ENCODE measurements at places on chromosomes 6 and 20.

DNA sequence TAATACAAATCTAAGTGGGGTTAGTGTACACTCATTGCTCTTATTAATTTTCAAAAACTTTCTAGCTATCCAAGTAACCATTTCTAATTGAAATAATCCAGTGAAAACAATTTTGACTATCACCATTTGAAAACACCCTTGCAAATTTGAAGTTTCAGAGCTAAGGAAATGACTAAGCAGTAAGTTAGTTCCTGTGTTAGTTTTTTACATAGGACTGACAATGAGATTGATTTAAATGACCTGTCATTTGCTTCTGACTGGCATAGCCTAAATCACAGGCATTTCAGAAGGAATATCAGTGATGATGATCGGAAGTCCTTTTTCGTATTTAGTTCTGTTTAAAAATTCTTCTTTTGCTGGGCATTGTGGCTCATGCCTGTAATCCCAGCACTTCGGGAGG lies 27.0 kb downstream of the STK4 start:
- peak; percentile 26 for DNase-seq

DNA sequence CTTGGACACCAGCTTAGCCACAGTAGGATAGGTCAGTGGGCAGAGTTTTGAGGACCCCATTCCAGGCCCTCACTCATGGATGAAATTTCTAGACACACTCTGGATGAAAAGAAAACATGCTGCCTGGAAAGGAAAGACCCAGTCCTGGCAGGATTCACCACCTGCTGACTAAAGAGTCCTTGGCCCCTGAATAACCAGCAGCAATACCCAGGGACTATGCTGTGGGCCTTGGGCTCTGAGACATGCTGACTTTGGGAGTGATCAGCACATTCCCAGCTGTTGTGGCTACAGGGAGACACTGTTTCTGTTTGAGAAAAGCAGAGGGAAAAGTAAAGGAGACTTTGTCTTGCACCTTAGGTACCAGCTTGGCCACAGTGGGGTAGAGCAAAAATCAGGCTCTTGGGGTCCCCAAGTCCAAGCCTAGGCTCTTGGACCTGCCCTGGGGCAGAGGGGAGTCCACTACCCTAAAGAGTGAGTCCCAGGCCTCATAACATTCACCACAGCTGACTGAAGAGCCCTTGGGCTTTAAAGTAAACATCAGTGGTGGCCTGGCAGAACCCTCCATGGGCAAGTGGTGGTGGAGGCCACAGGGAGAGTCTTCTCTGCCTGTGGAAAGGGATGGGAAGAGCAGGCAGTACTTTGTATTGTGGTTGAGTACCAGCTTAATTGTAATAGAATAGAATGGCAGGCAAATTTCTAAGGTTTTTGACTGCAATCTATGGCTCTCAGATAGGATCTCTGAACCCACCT lies 516.8 kb downstream of the BCKDHB start:
- DNase-seq: no peak

- DNase-seq: no peak
These were observed 48.3 kb downstream of the ADGRF1 start for GRCh38 chr6:46993846-46994245.

DNA sequence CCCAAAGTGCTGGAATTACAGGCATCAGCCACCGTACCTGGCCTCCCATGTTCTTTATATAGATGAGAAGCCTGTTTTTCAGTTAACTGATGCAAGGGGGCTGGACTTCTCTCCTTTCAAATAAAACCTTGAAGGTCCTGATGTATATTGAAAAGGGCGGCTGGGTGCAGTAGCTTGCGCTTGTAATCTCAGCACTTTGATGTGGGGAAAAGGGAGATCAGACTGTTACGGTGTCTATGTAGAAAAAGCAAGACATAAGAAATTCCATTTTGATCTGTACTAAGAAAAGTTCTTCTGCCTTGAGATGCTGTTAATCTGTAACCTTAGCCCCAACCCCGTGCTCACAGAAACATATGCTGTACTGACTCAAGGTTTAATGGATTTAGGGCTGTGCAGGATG lies 16.1 kb upstream of the SAMHD1 start:
- DNase-seq: peak; percentile 42

- no peak for DNase-seq
These were observed 483.6 kb upstream of the NOX3 start for GRCh38 chr6:155939253-155939652.

DNA sequence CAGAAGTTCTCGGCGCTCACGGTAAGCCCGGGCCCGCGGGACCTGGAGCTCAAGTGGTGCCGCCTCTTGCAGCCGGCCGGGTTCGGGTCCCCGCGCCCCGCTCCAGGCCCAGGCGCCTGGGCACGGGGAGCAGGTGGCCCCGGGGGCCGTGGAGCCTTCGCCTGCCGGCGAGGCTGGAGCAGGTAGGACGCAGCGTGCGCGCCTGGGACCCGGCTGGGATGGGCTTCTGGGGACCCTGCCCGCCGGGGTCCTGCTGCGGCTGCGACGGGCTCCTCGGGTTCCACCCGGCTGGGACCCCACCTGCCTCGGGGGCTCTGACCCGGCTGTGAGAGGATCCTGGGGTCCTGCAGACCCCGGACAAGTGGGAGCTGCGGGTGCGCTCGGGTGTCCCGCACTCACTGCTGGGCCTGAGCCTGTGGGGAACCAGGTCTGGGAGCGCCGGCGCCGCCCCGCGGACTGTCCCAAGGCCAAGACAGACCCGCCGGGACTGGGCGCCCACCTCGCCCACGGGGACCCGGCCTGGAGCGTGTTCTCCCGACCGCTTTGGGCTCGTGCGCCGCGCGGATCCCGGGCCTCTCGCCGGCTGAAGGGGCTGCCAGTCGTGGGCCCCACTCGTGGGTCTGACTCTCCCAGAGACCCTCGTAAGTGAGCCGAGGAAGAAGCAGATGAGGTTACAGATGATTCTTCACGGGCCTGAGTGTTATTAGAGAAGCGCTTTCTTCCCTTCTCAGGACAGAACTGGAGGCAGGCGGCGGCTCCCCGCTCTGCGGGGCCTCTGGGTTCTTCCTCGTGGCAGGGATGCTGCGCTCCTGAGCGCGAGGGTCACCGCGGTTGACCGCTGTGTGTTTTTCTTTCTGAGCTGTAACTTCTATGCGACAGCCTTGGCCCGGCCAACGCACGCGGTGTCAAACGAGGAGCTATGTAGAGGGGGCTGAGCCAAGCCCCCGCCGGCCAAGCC lies 729 bp downstream of the SMOC2 start:
- DNase-seq: no peak

- peak; percentile 64 for DNase-seq
These were observed 26.2 kb downstream of the SLCO4A1 start for GRCh38 chr20:62668441-62669027.

DNA sequence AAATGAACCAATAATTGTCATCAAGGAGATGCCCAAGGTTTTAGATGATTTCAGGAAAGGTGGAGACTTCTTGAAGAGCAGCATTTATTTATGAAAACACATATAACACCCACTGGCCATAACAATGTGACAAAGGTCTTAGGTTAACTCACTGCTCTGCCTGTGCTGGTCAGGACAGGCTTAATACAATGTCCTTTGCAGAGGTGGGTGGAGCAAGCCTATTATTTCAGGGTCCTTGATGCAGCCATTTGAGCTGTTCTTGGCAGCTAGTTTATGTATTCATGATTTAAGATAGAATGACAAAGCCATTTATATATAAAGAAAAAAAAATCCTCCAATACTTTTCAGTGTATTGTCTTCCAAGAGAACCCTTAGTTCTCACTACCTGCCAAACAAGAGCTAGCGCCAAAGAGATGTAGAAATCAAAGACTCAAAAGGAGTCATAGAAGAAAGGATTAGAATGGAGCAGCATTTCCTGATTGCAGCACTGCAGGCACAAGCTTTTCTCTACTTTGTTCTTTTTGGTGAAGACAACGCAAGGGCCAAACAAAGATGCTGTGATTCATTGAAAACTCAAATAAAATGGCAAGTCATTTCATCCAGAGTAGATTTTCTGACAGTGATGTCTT lies 124.3 kb upstream of the TSHZ2 start:
- DNase-seq: no peak

GRCh38 chr6:166552600-166552999 lies 33.9 kb downstream of the RAMACL start:
- no peak for DNase-seq

GRCh38 chr6:157023958-157024357 lies 246.8 kb downstream of the ARID1B start:
- no peak for DNase-seq

- no peak for DNase-seq
These were observed 41.3 kb downstream of the FRK start for GRCh38 chr6:116019428-116019827.

DNA sequence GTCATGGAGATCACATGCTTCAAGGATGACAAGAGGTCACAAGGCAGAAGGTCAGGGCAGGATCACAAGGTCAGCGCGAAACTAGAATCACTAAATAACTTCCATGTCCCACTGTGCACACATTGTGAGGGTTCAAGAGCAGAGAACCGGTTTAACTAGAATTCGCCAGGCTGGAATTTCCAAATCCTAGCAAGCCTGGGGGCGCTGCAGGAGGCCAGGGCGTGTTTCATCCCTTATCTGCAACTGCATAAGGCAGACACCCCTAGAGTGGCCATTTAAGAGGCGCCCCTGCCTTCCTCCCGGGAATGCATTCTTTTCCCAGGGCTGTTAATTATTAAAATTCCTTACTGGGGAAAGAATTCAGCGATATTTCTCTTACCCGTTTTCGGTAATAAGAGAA lies 40.2 kb upstream of the SLC22A1 start:
- no peak for DNase-seq

DNA sequence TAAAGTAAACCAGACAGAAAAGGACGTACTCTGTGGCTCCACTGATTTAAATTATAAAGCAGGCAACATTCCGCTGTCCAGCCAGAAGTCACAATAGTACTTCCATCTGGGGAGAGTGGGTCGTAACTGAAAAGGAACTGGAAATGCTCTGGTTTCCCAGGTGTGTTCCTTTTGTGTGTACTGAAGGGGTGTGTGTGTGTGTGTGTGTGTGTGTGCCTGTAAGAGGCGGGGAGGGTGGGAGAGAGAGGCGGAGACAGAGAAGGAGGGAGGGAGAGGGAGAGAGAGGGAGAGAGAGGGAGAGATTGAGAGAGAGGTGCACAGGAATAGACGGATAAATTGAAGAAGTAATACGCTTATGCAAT lies 178.4 kb upstream of the ZNF184 start:
- DNase-seq: no peak

GRCh38 chr6:130625825-130626527 lies 201.2 kb upstream of the SMLR1 start:
- DNase-seq: no peak

DNA sequence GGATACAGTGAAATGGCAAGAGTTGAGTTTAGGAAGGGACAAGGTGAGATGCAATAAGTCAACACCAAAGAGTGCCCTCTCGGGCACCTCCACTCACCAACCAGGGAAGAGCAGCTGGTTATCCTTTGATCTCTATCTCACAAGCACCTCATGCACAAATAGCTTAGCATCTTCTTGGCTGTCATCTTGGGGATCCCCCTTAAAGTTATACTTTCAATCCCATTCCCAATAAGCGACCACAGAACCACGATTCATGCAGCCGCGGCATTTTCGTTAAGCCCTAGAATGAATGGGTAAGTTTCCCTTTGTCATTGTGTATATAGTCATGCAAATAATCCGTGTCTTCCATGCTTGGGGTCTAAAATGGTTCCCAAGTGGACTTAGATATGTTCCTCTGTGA lies 73.5 kb downstream of the ADTRP start:
- no peak for DNase-seq

DNA sequence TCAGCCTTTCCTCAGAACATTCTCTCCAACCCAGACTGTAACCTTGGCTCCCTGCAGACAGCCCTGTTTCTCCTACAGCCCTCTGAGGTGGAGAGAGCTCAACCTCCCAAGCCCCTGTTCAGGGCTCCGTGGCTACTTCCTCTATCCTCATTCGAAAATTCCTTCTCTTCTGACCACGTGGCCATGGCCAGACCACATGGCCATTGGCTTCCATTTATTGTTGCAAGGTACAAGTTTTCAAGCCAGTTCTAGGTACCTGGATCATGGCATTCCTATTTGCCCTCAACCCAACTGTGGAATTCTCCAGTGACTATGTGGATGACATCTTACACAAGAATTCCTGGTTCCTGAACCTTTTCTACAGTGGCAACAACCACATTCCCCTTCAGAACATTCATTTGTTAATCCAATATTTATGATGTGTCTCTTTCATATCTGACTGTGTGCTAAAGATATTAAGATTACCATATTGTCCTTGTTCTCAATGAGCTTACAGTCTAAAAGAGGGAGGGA lies 161.9 kb downstream of the GMPR start:
- no peak for DNase-seq

GRCh38 chr6:87705070-87705691 lies 3.1 kb upstream of the AKIRIN2 start:
- DNase-seq: no peak

GRCh38 chr6:14620522-14620921 lies 502.9 kb downstream of the CD83 start:
- DNase-seq: no peak

- DNase-seq: no peak
These were observed 457.9 kb upstream of the PTCHD4 start for GRCh38 chr6:48568856-48569255.

DNA sequence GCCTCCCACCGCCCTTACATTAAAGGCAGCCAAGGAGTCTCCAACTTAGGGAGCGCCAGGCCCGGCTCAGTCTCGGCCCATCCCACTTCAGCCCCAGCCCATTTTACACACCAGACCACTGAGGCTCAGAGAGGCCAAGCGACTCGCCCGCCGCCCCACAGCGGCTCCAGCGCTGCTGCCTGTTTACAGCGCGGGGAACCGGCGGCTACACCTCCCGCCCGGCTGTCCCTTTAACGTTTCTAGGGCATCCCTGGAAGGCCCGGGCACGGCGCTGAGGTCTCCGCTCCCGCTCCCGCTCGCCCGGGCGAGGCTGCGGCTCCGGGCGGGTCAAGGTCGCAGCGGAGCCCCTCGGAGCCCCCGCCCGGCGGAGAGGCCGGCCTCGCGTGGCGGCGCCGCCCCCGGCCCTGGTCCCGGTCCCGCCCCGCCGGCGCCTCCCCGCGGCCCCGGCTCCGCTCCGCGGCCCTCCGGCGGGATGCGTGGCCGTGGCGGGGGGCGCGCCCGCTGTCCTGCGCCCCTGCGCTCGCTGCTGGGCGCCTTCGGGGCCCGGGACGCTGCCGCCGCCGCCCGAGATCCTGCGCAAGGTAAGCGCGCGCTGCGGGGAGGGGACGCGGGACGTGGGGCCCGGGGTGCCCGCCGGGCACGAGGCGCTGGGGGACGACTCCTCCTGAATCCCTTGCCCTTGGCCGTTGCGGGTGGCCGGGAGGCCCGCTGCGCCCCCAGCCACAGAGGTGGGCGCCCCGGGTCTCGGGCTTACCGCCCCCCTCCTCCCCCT lies 27.1 kb upstream of the PHACTR3 start:
- no peak for DNase-seq

GRCh38 chr6:49097116-49097515 lies 365.9 kb downstream of the MMUT start:
- DNase-seq: no peak
